ENCODE measurements at places on chromosomes 1 and 21. TPM values are rescaled to one million over a fixed set of nuclear protein-coding genes. Genes with fewer than 3 reads are reported as not detected.

The S100A16 gene
- 196 TPM for total RNA-seq

The PPM1J gene
- 7.5 TPM for total RNA-seq

The CRP gene
- total RNA-seq = 1.3 TPM

The DISP3 gene
- total RNA-seq = 2.3 TPM

The DDR2 gene
- 0.84 TPM for total RNA-seq

The MEX3A gene
- total RNA-seq = 6.1 TPM

The KRTAP7-1 gene
- not detected for total RNA-seq

The RHBDL2 gene
- not detected for total RNA-seq

DNA sequence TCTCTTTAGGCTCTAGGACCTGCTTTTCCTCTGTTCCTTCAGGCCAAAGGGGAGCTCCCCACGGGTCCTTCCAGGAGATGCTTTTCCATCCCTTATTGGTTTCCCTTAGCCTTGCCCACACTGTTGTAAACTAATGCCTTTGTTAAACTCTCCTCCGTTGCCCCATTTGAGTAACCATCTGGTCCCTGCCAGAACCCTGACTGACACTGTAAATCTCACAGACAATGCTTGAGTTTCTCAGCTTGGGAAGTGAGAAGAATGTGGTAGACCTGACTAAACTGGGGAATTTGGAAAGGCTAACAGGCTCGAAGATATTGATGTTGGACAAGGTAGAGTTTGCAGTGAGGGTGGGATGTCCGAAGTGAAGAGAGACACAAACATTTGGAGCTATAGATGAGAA is 11.4 kb downstream of the AKNAD1 start:
- no peak for DNase-seq

DNA sequence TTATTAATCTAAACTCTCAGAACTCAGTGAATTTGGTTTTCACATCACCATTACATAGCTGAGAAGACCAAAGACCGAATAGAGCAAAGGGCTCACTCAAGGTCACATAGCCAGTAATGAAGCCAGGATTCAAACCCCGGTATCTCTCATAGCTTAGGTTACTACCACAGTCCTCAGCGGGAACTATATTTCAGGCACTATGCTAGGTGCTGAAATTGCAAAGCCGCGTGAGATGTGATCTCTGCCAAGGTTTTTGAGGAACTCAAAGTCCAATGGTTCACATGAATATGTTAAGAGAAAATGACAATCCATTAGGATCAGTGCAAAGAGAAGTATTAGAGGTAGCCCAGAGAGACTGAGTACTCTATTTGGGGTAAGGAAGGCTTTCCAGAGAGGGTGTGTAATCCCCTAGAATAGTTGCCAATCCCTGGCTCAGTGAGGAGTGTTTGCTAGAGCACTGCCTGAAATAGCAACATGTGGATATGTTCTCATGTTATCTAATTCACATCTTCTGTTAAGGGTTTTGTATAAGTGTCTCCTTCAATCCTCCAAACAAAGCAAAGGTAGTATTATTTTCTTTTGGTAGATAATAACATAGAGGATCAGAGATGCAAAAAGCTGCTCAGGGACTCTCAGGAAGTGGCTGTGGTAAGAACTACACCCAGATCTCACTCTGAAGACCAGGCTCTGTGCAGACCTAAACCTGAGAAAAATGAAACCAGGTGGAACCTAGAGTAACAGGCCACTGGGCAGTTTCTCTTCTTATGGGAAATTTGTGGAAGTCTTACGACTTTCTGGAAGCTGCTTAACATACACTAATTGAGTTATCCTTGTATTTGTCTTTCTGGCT is 93.1 kb upstream of the C8B start:
- DNase-seq = no peak

DNA sequence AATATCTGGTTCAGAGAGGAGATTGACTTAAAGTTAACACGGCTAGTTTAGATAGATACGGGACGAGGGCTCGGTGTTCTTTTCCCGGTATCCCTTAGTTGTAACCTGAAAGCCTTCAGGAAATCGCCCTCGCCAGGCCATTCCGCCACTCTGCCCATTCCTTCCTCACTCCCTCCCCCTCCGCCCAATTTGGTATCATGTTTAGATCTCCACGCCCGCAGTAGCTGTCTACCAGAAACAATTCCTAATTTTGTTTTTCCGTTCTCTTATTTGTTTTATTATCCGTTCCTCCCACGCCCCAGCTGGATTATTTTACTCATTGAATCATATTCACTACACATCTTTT is 685 bp upstream of the VAMP4 start:
- DNase-seq = no peak

- no peak for DNase-seq
These were observed 15.9 kb upstream of the ELOA start for GRCh38 chr1:23727362-23727811.

DNA sequence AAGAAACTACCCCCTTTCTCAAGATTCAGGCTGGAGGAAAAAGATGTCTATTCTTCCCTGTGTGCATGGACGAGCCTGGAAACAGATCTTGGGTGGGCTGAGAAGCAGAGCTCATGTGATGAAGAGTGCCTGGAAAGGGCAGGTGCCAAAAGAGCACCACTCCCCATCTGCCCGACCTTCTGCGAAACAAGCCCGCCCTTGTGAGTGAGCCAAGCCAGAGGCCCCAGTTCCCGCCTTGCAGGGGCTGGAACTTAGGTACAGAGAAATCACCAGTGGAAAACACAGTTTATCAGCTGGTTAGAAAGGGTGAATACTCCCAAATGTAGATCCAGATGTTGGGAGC is 26.7 kb upstream of the A3GALT2 start:
- no peak for DNase-seq

GRCh38 chr1:94805912-94806311 is 14.2 kb upstream of the SLC44A3 start:
- peak; percentile 44 for DNase-seq

GRCh38 chr1:177309880-177310279 is 139.1 kb downstream of the BRINP2 start:
- no peak for DNase-seq

DNA sequence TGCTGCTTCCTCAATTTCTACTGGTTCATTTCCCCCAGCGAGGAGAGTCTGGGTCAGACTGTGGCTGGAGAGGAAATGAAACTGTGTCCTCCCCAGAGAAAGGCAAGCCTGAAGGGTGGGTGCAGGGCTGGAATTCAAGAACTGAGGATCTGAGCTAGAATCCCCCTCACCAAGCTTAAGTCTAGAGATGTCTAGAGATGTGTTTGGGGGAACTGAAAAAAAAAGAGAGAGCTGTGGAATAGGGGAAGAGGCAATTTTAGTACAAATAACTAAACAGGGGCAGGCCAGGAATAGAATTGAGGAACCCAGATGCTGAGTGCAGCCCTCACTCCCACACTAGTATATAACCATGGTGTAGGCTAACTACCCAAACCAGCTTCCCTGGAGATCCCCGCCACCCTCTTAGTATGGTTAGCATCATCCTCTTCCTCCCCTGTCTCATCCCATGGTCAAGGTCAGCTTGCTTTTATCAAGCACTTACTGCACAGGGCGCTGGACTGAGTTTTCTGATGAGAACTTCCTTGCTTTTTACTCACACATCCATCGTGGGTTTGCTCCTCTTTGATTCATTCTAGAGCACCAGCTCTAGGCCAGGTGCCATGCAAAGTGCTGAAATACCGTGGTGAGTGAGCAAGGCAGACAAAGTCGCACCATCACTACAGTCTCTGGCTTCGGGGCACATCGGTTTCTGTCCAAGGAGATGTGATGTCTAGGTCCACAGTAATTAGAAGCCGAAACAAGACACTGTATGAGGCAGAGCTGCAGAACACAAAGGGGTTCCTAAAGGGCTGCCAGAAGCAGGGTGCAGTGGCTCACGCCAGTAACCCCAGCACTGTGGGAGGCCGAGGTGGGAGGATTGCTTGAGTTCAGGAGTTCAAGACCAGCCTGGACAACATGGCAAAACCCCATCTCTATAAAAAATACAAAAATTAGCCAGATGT is 112.9 kb upstream of the IPO9 start:
- DNase-seq = no peak

All from HCT116 (cell line).